ENCODE measurements at places on chromosomes 4 and X. TPM values are rescaled to one million over a fixed set of nuclear protein-coding genes. Genes with fewer than 3 reads are reported as not detected.

DNA sequence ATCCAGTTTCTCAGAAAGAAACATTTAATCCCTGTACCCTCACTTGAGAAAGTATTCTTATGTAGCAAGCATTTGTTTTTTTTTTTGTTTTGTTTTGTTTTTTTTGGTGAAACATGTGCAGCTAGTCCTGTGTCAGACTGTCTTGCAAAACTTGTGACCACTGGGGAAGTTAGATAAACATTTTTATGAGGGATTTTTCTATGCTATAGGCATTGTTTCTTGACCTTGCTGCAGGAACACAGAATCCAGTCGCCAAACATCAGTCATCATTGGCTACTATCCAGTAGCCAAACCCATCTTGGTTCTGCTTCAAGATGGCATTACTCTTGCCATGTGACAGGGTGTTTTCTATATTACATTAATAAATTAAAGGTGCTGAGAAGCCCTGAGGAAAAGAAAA, 7.7 kb upstream of the MAPK10 start:
- no peaks in the 10 kb centered on the region for H3K27me3 ChIP-seq

DNA sequence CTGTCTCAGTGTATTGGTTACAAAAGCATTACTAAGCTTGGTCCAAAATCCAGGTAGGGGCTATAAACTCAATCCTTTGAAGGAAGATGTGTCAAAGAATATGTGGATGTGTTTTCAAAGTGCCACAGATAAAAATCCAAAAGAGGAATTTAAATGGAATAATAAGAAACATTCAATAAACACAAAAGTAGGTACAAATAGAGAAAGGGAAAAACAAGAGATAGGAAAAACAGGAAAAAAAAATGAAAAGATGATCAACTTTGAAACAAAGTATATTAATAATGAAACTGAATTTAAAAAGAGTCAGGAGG, 64.0 kb downstream of the PPP4R3C start:
- H3K27ac ChIP-seq: no peak overlapping the region
- no peaks in the 10 kb centered on the region for H3K27me3 ChIP-seq
- no peaks in the 10 kb centered on the region for H3K4me1 ChIP-seq

- H3K4me1 ChIP-seq: peaks cover 7% of the 10 kb centered on the region
- no peak for DNase-seq
- H3K36me3 ChIP-seq: no peaks in the 10 kb centered on the region
- H3K4me3 ChIP-seq: no peak overlapping the region
Measured at GRCh38 chrX:21725496-21725895, 32.4 kb downstream of the SMPX start.

TRPC3 gene
- total RNA-seq: not detected

PAGE2B gene
- total RNA-seq: not detected

GCNA gene
- total RNA-seq: 2.2 TPM

TMPRSS11B gene
- 0.27 TPM for total RNA-seq

All from astrocyte (in vitro differentiated cells and primary cell).